Activated T-helper 1 cell treated with Interleukin-2 at 50 U/mL for 16 hours (primary cell): ENCODE measurements at places on chromosomes 5 and 9.

DNA sequence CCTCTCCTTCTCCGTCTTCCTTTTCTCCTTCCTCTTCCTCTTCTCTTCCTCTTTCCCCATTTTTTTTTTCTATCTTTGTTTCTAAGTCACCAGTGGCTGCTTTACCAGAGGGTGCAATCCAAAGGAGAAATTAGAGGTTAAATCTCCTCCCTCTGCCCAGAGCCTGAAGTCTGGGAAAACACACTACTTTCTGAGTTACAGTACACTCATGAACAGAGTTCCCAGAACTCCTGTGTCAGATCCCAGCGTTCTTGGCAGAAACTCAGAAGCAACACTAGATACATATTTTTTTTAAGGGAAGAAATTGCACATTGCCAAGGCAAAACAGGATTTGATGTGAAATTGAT is 189.0 kb downstream of the SNCAIP start:
- DNase-seq: no peak

- no peak for DNase-seq
Observed at GRCh38 chr5:176693477-176693851, 46.2 kb downstream of the TSPAN17 start.

GRCh38 chr5:132363431-132364112 is 5.9 kb upstream of the SLC22A5 start:
- no peak for DNase-seq

- DNase-seq: no peak
Observed at GRCh38 chr5:57642066-57642465, 159.5 kb upstream of the ACTBL2 start.

- no peak for DNase-seq
Observed at GRCh38 chr5:177545487-177546257, 8.7 kb downstream of the FAM193B start.

- no peak for DNase-seq
Observed at GRCh38 chr9:110105107-110105506, 102.9 kb downstream of the C9orf152 start.

DNA sequence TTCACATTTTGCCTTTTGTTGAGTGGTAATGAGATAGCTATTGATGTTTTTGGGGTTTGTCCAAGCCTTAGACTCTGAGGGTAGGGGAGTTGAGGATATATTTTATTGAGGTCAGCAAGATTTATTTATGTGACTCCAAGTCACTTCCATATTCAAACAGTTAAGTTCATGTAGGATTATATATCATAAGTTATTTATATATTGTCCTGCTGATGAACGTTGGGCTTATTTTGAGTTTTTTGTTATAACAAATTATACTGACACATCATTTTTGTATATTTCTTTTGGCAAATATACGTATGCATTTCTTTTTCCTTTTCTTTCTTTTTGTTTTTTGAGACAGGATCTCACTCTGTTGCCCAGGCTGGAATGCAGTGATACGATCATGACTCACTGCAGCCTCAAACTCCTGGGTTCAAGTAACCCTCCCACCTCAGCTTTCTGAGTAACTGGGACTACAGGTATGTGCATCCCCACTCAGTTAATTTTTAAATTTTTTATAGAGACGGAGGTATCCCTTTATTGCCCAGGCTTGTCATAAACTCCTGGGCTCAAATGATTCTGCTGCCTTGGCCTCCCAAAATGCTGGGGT is 23.5 kb upstream of the IL12B start:
- DNase-seq: no peak

GRCh38 chr5:979100-979817 is 29.3 kb upstream of the NKD2 start:
- DNase-seq: no peak

DNA sequence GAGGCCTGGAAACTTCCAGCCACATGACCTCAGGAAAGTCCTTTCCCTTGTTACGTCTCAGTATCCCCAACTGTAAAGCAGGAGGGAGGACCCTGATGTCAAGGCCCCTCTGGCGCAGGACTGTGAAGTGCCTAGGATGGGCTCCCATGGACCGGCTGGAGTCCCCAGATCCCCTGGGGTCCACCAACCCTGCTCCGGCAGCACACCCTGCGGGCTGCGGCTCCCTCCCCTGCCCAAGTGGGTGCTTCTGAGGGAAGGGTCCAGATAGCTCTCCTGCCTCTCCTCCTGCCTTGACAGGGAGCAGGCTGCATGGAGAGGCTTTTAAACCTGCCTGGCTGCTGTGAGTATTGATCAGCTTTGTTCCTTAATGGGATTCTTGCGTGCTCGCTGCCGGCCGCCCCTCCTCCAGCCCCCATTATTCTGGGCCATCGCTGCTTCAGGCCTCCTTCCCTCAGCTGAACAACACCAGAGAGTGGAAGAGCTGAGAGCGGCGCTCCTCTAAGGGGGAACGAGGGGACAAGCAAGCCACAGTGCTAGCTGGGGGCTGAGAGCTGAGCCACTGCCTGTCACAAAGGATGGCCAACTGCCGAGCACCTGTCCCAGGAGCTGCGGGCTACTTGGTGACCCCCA is 25.6 kb upstream of the NTNG2 start:
- DNase-seq: no peak

DNA sequence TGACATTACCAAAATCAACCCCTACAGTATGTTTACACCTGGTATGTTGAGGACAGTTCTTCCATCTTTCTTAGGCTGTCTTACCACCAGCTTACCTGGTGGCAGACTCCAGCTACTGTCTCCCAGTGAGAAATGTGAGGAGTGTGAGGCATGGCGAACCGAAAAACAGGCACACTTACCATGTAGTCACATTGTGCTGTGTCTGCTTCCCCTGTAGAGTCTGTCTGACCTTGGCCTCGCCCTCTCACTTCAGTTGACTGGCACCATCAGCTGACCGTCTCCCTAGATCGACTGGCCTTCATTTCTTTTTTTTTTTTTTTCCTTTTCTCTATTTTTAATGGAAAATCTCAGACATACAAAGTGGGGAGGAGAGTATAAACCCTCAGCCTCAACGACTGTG is 4.9 kb downstream of the ACO1 start:
- no peak for DNase-seq

GRCh38 chr5:135398160-135398854 is 724 bp downstream of the MACROH2A1 start:
- peak; percentile 20 for DNase-seq

GRCh38 chr9:110319781-110320492 is 17.7 kb downstream of the TXNDC8 start:
- no peak for DNase-seq

- no peak for DNase-seq
Observed at GRCh38 chr9:27377147-27377807, 80.3 kb upstream of the EQTN start.

DNA sequence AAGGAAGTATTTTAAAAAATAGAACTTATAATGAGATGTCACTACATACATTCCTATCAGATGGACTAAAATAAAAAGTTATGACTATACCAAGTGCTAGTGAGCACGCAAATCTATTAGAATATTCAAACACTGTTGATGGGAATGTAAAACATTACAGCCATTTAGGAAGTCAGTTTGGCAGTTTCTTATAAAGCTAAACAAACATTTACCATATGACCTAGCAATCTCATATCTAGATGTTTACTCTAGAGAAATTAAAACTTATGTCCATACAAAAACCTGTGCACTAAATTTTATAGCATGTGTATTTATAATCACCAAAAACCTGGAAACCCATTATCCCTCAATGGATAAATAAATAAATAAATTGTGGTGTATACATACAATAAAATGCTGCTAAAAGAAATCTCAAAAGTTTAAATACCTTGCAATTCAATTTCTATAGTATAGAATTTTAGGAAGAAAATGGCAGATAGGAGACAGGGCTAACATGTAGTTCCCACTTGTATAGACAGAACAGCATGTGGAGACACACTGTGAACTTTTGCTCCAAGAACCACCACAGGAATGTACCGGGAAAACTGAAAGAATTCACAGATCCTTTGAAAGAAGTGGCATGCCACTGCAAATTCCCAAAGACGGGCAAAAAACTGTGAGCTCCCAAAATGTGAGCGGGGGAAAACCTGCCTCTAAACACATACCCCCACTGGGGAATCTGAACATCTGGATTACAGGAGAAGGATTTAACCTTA is 174.6 kb upstream of the SPEF2 start:
- DNase-seq: no peak

GRCh38 chr9:87766697-87767096 is 40.8 kb downstream of the CTSL start:
- no peak for DNase-seq

- DNase-seq: peak; percentile 36
Observed at GRCh38 chr5:132385326-132386105, 16.0 kb downstream of the SLC22A5 start.
